ENCODE measurements at places on chromosomes 1 and 21. TPM values are rescaled to one million over a fixed set of nuclear protein-coding genes. Genes with fewer than 3 reads are reported as not detected.
A peak's percentile ranks its signal among the peaks of the same experiment; 100 is the strongest.

CDA gene
- polyA plus RNA-seq: 0.61 TPM

NSL1 gene
- 46.0 TPM for polyA plus RNA-seq

C8B gene
- polyA plus RNA-seq: not detected

CRNN gene
- not detected for polyA plus RNA-seq

NR0B2 gene
- 4.0 TPM for polyA plus RNA-seq

GRCh38 chr21:20451046-20451445 lies 547.2 kb upstream of the NCAM2 start:
- DNase-seq: no peak

DNA sequence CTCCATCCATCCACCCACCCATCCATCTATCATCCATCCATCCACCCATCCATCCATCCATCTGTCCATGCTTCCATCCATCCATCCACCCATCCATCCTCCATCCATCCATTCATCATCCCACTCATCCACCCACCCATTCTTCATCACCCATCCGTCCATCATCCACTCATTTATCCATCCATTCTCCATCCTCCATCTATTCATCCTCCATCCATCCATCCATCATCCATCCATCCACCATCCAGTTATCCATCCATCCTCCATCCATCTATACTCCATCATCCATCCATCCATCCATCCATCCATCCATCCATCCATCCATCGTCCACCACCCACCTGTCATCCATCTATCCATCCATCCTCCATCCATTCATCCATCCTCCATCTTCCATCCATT lies 32.1 kb upstream of the ACTRT2 start:
- DNase-seq: no peak

- DNase-seq: peak; percentile 72
Observed at GRCh38 chr1:78617615-78618026, 2.6 kb upstream of the IFI44L start.

DNA sequence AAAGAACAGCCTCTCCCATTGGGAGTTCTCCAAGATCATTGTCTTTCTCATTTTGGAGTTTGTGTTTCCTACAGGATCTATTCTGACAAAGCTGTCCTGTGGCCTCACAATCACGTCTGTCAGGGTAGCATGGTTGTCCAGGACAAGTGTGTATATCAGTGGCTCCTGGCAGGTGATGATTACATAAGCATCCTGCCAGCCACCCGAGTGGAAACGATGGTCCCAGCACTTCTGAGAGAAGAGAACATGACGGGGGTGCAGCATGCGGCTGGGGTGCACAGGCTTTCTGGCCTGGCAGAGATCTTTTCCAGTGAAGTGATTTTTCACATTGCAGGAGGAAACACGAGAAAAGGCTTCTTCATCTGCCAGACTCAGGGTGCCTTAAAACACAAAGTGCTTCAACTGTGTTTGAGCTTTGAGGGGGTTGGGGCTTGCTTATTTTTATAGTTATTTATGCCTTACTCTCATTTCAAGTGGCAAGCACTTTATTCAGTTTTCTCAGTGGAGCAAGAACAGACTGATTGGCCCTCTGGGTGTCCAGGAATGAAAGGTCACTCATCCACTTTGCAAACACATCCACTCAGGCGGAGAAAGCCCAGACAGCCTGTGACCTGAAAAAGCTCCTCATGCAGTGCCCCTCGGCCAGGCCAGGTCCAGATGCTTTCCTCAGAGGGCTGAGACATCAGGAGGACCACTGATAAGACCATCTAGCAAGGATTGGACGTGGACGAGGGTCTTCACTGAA lies 186.0 kb downstream of the DUSP10 start:
- no peak for DNase-seq

Data from right lung (tissue), 10 donors.